Stimulated activated CD4-positive, alpha-beta T cell treated with anti-CD3 and anti-CD28 coated beads, Interleukin-2, amount 100 ng/mL, for 4 hours (primary cell): ENCODE measurements at places on chromosomes 6 and 20.

DNA sequence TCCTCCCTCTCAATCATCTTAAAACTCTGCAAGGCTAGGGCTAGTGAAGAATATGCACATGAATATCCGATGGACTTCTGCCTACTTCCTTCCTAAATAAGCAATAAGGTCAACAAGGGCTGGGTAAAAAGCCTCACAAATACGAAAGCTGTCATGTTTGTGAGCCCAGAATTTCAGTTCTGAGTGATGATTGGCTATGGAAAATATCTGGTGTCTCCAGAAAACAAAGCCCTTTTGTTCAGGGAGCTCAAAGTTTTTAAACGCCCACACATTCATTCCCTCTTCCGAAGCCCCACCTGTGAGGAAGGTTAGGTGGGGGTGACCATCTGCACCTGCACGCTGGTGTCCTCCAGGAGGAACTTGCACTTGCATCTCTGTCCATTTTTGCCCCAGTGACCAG, 126.9 kb upstream of the ARMC2 start:
- DNase-seq, result no peak

- DNase-seq, result no peak
Measured at GRCh38 chr6:123462152-123462551, 174.6 kb downstream of the TRDN start.

- DNase-seq, result peak; percentile 77
Measured at GRCh38 chr6:73519926-73520687, 725 bp downstream of the EEF1A1 start.

GRCh38 chr6:139239064-139239463, 52.7 kb downstream of the TXLNB start:
- no peak for DNase-seq

- DNase-seq, result no peak
Measured at GRCh38 chr20:11091511-11091910, 417.7 kb upstream of the JAG1 start.

- no peak for DNase-seq
Measured at GRCh38 chr20:57451431-57451794, 60.2 kb downstream of the RBM38 start.

DNA sequence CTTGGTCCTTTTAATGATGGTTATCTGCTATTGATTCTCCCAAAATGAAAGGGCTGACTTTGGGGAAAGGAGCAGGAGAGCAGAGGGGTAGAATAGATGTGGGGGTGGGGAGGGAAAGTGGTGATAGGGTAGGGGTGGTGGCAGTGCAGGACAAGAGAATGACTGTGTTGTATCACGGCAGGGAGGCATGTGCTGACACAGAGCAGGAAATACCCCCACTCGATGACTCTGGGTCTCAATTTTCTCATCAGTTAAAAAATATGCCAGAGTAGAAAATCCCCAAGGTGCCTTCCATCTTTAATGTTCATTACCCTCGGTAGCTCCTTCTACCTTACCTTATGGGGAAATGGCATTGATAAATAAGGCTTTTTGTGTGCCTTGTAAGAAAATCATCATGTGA, 79.0 kb upstream of the ATXN1 start:
- no peak for DNase-seq
